ENCODE measurements at places on chromosomes 5 and 9.

GRCh38 chr5:172830876-172831662 lies 3.0 kb upstream of the ERGIC1 start:
- no peak for DNase-seq

GRCh38 chr5:145718956-145719355 lies 116.2 kb downstream of the PRELID2 start:
- DNase-seq = no peak

DNA sequence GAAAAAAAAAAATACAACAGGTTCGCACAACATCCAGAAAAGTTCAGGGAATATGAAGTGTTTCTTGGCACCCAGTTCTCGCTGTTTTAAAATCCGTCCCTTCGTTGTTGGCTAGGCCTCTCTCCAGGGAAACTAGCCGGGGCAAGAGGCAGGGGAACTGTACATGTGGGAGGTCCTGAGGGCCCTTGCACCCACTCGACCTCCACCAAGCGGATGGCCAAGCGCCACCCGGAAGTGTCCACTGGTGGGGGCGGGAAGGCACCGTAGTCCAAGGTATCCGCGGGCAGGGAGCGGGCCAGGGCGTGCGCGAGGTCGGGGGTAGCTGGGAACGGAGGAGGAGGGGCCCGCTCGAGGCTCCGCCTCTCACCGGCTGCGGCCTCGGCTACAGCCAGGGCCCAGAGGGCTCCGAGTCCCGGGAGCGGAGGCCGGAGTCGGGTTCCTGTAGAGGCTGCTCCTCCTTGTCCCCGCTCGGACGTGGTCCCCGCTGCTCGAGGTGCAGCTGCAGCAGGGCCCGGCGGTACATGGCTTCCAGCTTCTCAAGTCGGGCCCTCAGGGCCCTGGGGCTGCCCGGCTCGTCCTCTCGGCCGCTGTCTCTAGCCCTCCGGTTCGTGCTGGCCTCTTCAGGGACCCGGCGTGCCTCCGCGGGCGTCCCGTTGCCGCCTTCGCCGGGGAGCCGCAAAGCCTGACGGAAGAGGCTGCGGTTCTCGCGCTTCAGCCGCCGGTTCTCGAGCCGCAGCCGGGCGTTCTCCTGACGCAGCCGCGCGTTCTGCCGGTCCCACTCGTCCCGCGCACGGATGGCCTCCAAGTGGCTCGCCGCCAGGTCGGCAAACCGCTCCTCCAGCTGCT lies 720 bp downstream of the TUSC1 start:
- DNase-seq = no peak

DNA sequence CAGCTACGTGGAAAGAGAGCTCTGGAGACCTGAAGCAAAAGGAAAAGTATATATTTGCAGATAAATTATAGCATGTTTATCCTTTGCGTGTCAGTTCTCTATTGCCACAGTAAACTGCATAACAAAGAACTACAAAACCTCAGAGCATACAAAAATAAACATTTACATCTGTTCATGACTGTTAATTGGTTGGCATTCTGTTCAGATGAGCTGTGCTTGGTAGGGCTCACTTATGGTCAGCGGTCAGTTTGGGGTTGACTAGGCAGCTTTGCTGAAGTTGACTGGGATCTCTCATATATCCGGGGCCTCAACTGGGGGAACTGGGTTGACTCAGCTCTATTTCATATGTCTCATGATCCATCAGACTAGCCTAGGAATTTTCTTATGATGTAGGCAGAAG lies 257.7 kb downstream of the TLE1 start:
- DNase-seq = no peak

DNA sequence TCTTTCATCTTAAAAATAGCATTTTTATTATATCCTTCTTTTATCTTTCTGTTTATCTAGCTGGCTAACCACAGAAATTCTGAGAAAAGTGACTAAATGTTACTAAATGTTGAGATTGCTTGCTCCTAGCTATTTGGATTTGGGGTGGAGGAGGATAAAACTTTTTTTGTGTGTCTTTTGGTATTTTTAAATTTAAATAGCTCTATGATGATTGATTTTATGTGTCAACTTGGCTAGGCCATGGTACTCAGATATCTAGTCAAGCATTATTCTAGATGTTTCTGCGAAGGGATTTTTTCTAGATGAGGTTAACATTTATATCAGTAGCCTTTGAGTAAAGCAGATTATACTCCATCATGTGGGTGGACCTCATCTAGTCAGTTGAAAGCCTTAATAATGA lies 75.0 kb downstream of the GCNT1 start:
- no peak for DNase-seq

- peak; percentile 19 for DNase-seq
Observed at GRCh38 chr5:174204535-174205313, 159.2 kb downstream of the NSG2 start.

GRCh38 chr5:30069441-30070263 lies 1123.8 kb upstream of the CDH6 start:
- DNase-seq = no peak

DNA sequence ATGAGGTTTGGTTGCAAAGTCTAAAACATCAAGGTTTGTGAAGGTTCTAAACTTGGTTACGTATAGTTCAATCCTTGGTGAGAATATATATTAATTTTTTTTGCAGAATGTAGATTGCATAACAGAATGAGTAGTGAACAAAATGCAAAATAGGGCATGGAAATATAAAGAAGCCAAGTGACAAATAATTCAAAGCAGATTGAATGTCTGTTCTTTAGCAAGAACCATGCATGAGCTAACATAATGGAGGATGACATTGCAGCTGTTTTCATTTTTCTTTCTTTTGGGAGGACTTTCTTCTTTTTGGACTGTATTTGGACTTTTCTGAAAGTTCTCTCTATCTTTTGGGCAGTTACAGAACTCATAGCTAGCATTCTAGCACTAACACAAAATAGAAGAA lies 194.8 kb upstream of the MRPS30 start:
- DNase-seq = no peak
